ENCODE measurements at places on chromosomes 5 and 9. TPM values are rescaled to one million over a fixed set of nuclear protein-coding genes. Genes with fewer than 3 reads are reported as not detected.

DNA sequence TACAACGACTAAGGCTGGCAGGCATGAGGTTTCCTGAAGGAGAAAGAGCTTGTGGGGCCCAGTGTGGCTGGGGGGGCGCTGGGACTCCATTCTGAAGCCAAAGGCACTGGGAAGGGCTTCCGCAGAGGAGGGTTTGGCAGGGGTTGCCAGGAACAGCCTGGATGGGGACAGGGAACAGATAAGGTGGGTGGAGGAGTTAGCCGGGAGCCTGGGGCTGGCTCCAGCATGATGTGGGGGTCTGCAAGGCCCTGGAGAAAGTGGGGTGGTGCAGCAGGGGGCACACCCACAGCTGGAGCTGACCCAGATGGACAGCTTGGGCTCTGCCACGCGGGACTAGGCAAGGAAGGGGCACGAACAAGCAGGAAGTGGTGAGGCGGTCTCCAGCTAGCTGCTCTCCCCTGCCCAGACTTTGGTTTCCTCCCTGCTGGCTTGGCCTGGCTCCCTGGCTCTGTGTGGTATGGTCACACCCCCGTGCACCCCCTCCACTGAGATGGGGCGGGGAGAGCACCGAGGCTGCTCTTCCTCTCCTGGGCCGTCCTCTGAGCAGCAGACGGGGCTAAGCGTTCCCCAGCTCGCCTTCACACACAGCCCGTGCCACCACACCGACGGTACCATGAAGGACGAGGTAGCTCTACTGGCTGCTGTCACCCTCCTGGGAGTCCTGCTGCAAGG is at the start of gene LTC4S:
Gene LTC4S (plus strand): TSS at position 519 of the 672 bp plus-strand sequence. CDS start 95 bp downstream, at position 614.
- H3K27ac ChIP-seq = peak within 1 kb of the TSS; percentile 87
- H3K27me3 ChIP-seq = no peaks in the 10 kb centered on the region
- peaks cover 17% of the 10 kb centered on the region for H3K4me1 ChIP-seq
- H3K36me3 ChIP-seq = no peaks in the 10 kb centered on the region

- H3K36me3 ChIP-seq = peaks cover 9% of the 10 kb centered on the region
- H3K4me3 ChIP-seq = peak overlapping the region; percentile 13
- peaks cover 12% of the 10 kb centered on the region for H3K4me1 ChIP-seq
- H3K27me3 ChIP-seq = peaks cover 82% of the 10 kb centered on the region
- H3K27ac ChIP-seq = peak overlapping the region; percentile 49
Observed at GRCh38 chr9:93825348-93826115, 129.6 kb downstream of the BARX1 start.

DNA sequence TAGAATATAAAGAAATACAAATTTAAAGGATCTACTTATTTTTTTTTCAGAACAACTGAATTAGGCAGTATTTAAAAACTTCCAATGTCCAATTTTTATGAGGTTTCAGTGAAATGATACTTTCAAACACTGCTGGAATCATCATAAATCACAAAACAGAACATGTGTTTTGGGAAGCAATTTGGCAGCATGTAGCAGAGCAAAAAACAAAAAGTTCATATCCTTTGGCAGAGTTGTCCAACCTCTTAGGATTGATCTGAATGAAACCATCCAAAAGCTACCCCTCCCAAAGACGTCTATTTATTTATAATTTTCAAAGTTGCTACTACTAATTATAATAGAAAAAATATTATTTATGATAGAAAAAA is 192.4 kb upstream of the PUM3 start:
- H3K4me1 ChIP-seq = no peaks in the 10 kb centered on the region
- peaks cover 5% of the 10 kb centered on the region for H3K27me3 ChIP-seq
- DNase-seq = no peak

- no peaks in the 10 kb centered on the region for H3K27me3 ChIP-seq
- H3K4me1 ChIP-seq = peaks cover 47% of the 10 kb centered on the region
- peak overlapping the region; percentile 79 for H3K4me3 ChIP-seq
- peak overlapping the region; percentile 97 for H3K27ac ChIP-seq
- H3K36me3 ChIP-seq = no peaks in the 10 kb centered on the region
Observed at GRCh38 chr5:142432961-142433360, 108.1 kb upstream of the SPRY4 start.

- H3K4me1 ChIP-seq = peaks cover 4% of the 10 kb centered on the region
- no peak for DNase-seq
- H3K27ac ChIP-seq = no peak overlapping the region
- no peak overlapping the region for H3K4me3 ChIP-seq
- peaks cover 6% of the 10 kb centered on the region for H3K36me3 ChIP-seq
- H3K27me3 ChIP-seq = peaks cover 47% of the 10 kb centered on the region
Observed at GRCh38 chr9:128409978-128410377, 10.7 kb upstream of the CERCAM start.

- no peaks in the 10 kb centered on the region for H3K27me3 ChIP-seq
- DNase-seq = no peak
- no peaks in the 10 kb centered on the region for H3K36me3 ChIP-seq
- no peaks in the 10 kb centered on the region for H3K4me1 ChIP-seq
Observed at GRCh38 chr5:2711446-2712425, 39.7 kb downstream of the IRX2 start.

DNA sequence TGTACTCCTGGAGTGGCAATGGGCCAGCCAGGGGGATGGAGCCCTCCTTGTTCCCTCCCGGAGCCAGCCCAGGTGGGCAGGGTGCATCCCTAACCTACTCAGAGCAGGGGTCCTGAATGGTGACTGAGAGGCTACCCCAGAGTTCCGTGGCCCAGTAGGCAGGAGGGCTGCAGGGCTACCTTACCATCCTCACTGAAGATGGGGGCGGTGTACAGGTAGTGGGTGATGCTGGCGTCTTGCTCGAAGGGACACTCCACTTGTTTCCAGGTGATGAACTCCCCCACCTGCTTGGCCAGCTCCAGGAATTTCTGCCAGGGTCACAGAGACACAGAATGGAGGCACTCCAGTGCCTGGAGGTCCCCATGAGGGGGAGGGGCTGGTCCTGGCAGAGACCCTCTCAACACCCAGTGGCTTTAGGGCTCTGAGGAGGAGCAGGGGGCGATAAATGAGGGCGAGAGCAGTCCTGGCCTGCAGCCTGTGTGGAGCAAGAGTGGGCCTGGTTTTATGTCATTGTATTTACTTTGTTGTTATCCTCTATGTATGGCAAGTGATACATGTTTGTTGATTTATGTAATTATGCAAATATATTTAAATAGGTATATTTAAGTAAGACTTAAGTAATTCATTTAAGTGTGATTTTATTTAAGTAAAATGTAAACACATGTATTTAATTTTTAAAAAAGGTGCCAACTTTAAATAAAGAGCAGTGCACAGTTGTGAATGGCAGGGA is 39.9 kb upstream of the RNF130 start:
- DNase-seq = no peak
- H3K27ac ChIP-seq = no peak overlapping the region
- peaks cover 4% of the 10 kb centered on the region for H3K27me3 ChIP-seq
- H3K4me1 ChIP-seq = no peaks in the 10 kb centered on the region
- peaks cover 3% of the 10 kb centered on the region for H3K36me3 ChIP-seq
- no peak overlapping the region for H3K4me3 ChIP-seq

GRCh38 chr9:70881333-70881732 is 240.1 kb downstream of the TRPM3 start:
- no peaks in the 10 kb centered on the region for H3K4me1 ChIP-seq
- no peaks in the 10 kb centered on the region for H3K36me3 ChIP-seq
- no peak overlapping the region for H3K27ac ChIP-seq

GRCh38 chr5:143101121-143101520 is 302.4 kb downstream of the NR3C1 start:
- no peaks in the 10 kb centered on the region for H3K27me3 ChIP-seq
- no peak for DNase-seq
- peak overlapping the region; percentile 78 for H3K27ac ChIP-seq
- H3K36me3 ChIP-seq = peaks cover 3% of the 10 kb centered on the region
- peaks cover 21% of the 10 kb centered on the region for H3K4me1 ChIP-seq
- peak overlapping the region; percentile 54 for H3K4me3 ChIP-seq

- H3K4me3 ChIP-seq = no peak overlapping the region
- peaks cover 9% of the 10 kb centered on the region for H3K4me1 ChIP-seq
- DNase-seq = no peak
- no peak overlapping the region for H3K27ac ChIP-seq
- H3K36me3 ChIP-seq = peaks cover 3% of the 10 kb centered on the region
- no peaks in the 10 kb centered on the region for H3K27me3 ChIP-seq
Observed at GRCh38 chr9:5646116-5646515, 17.2 kb downstream of the RIC1 start.

DNA sequence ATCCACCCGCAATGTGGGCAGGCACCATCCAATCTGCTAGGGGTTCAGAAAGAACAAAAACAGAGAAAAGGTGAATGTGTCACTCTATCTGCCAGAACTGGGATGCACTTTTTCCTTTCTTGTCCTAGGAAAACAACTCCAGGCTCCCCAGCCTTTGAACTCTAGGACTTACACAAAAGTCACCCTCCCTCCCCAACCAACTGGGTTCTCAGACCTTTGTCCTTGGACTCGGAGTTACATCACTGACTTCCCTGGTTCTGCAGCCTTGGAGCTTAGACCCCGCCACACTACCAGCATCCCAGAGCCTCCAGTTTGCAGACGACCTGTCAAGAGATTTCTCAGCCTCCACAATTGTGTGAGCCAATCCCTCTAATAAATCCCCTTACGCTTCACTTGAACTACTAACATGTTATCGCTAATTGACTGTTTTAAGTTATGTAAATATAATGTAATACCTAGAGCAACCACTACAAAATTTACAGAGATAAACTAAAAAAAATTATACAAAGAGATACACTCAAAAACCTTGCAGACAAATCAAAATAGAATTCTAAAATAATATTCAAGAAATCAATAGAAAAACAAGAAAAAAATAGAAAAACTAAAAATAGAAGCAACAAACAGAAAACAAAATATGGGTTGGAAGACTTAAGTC is 5.3 kb upstream of the UBLCP1 start:
- peaks cover 5% of the 10 kb centered on the region for H3K36me3 ChIP-seq
- H3K27ac ChIP-seq = no peak overlapping the region
- peaks cover 9% of the 10 kb centered on the region for H3K4me1 ChIP-seq
- peaks cover 8% of the 10 kb centered on the region for H3K27me3 ChIP-seq

- no peaks in the 10 kb centered on the region for H3K36me3 ChIP-seq
- no peaks in the 10 kb centered on the region for H3K27me3 ChIP-seq
- H3K4me3 ChIP-seq = no peak overlapping the region
- no peaks in the 10 kb centered on the region for H3K4me1 ChIP-seq
- H3K27ac ChIP-seq = no peak overlapping the region
Observed at GRCh38 chr9:31188496-31188895, 1195.9 kb upstream of the ACO1 start.

DNA sequence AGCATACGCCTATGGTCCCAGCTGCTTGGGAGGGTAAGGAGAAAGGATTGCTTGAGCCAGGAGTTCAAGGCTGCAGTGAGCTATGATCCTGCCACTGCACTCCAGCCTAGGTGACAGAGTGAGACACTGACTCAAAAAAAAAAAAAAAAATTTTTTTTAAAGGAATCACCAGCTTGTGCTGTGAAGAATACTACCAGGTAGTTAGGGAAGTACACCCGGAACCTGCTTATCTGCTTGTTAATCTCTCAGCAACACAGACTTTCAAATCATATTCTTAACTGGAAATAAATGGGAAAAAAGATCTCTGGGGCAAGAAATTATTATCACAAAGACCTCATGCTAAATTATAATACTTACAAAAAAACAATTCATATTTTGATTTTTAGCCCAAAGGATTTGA is 26.4 kb upstream of the PRRC2B start:
- DNase-seq = no peak
- H3K27ac ChIP-seq = no peak overlapping the region
- no peaks in the 10 kb centered on the region for H3K36me3 ChIP-seq
- no peaks in the 10 kb centered on the region for H3K27me3 ChIP-seq

- no peak overlapping the region for H3K27ac ChIP-seq
- no peaks in the 10 kb centered on the region for H3K27me3 ChIP-seq
- DNase-seq = no peak
- H3K4me3 ChIP-seq = no peak overlapping the region
Observed at GRCh38 chr9:124278054-124278540, 20.3 kb downstream of the NEK6 start.

DNA sequence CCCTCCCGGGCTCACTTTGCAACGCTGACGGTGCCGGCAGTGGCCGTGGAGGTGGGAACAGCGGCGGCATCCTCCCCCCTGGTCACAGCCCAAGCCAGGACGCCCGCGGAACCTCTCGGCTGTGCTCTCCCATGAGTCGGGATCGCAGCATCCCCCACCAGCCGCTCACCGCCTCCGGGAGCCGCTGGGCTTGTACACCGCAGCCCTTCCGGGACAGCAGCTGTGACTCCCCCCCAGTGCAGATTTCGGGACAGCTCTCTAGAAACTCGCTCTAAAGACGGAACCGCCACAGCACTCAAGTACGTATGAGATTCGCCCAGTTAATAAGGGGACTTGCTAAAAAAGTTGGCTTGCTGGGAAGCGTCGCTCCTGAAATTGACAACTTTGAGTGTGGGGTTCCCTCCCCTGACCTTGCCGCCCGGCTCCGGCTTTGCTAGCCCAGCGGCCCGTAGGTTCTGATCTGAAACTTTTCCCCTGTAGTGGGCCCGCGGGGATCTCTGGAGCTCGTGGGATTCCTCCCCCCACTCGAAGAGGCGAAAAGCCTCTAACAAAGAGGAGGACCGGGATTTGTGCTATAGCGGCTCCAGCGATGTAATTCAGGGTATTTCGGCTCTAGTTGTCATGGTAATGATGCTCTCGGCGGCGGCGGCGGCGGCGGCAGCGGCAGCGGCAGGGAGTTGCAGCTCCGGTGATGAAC is 572 bp downstream of the NR4A3 start:
- H3K27me3 ChIP-seq = peaks cover 45% of the 10 kb centered on the region
- peak overlapping the region; percentile 99 for H3K27ac ChIP-seq

- no peak for DNase-seq
- peaks cover 4% of the 10 kb centered on the region for H3K4me1 ChIP-seq
- peaks cover 1% of the 10 kb centered on the region for H3K36me3 ChIP-seq
- peaks cover 41% of the 10 kb centered on the region for H3K27me3 ChIP-seq
- no peak overlapping the region for H3K4me3 ChIP-seq
Observed at GRCh38 chr9:124477211-124477647, 27.0 kb downstream of the ADGRD2 start.

HBEGF gene
- total RNA-seq = 7.3 TPM

GABRA1 gene
- total RNA-seq = not detected

SLC6A19 gene
- total RNA-seq = not detected

SLC25A2 gene
- 0.70 TPM for total RNA-seq

ZBTB26 gene
- total RNA-seq = 6.9 TPM

RNF208 gene
- 1.2 TPM for total RNA-seq

TEX48 gene
- not detected for total RNA-seq
